ENCODE measurements at places on chromosomes 13 and 19. TPM values are rescaled to one million over a fixed set of nuclear protein-coding genes. Genes with fewer than 3 reads are reported as not detected.

GRCh38 chr13:111508902-111509509 lies 188.6 kb downstream of the TEX29 start:
- no peak for DNase-seq

ZNF610 gene
- 3.6 TPM for total RNA-seq

DNA sequence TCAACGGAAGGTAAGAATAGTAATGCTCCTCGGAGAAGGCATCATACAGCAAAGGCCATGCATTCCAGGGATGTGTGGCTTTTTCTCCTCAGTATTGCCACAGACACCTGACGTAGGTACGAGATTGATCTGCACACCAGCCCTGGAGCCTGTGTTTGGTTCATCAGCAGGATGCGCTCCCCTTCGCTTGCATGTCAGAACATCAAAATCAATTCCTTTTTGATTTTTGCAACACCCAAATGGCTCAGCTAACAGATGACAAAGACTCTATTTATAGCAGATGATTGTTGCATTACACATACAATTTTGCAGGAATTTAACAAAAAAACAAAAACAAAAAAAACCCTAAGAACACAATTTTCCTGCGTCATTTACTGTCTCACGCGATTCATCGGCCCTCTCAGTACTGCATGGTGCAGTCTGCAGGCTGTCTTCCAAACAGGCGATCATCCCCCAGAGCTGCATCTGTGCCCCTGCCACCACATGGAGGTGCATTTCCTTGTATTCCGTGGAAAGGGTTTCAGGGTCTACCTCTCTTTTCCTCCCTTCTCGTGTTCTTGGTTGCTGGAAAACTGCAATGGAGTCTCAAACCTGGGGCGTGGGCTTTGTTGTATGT lies 207.3 kb downstream of the TEX29 start:
- DNase-seq, result no peak

ATXN8OS gene
- not detected for total RNA-seq

GRCh38 chr13:97757807-97758206 lies 195.7 kb upstream of the IPO5 start:
- no peak for DNase-seq

ZNF223 gene
- 16.5 TPM for total RNA-seq

GRCh38 chr19:18659281-18660050 lies 22.6 kb downstream of the KLHL26 start:
- DNase-seq, result no peak

FOSB gene
- total RNA-seq, result 31.9 TPM

DNA sequence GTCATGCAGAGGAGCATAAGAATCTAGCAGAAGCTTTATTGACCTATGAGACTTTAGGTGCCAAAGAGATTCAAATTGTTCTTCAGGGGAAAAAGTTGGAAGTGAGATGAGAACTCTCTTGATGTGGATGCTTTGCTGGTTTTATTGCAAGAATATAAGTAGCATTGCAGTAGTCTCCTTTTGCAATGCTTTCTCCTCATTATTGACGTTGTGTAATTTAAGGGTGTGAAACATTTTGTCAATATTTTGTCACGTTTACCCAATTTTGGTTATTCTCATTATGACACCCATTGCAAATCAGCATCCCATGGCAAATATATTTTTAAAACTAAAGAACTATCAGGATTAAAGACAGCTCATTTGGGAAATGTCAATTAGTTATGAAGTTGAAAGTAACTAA lies 11.9 kb upstream of the LILRB5 start:
- DNase-seq, result no peak

DNA sequence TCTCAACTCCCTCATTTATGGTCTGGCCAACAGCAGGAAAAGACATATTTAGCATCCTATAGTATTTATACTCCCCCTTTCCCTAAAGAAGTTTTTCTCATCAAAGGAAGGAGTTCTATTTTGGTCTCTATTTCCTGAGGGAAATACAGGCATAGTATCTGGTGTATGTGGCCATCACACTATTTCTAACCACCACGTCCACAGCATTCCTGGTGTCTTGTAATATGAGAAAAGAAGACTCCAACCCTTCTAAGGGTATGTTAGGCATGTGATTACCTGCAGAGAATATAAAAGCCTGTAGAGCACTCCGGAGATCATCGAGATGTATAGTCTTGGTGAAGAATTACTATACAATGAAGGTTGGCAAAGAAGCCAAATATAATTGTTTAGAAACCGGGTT lies 137.4 kb downstream of the VWA8 start:
- no peak for DNase-seq

GRCh38 chr19:30625947-30626625 lies 253.9 kb downstream of the ZNF536 start:
- no peak for DNase-seq

GRCh38 chr19:44455100-44455499 lies 6.8 kb upstream of the ZNF229 start:
- DNase-seq, result no peak

ZNF563 gene
- total RNA-seq, result 2.0 TPM

Measured in IMR-90 (cell line).